ENCODE measurements at places on chromosomes 1 and 21. TPM values are rescaled to one million over a fixed set of nuclear protein-coding genes. Genes with fewer than 3 reads are reported as not detected.

PALMD gene
- 3.6 TPM for polyA plus RNA-seq

GRCh38 chr1:163169553-163169952 is 33.2 kb downstream of the RGS5 start:
- DNase-seq = no peak

DNA sequence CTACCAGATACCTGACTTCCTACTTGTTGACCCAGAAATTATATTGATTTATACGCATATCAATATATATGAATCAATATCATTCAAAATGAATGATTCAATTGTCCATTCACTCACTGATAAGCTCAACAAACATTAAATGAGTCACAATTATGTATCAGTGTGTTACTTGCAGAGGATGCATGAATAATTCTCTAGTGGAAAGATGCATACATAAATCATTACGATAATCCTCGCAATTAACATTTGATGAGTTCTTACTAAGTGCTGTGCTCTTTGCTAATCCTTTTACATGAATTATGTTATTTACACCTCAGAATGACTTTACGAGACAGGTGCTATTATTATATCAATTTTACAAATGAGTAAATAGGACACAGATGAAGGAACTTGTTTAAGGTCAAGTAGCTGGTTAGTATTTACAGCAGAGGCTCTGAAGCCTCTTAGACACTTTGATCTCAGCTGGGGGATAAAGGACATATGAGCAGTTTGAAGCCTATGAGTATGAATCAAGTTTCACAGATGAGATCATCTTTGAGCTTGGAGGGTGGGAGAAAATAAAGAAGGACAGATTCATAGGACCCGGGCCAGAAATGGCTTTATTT is 112.8 kb upstream of the ADAMTS5 start:
- DNase-seq = no peak

- DNase-seq = no peak
These were observed 87.6 kb downstream of the DRAM2 start for GRCh38 chr1:111052246-111052645.

GRCh38 chr1:38815903-38816627 is 43.5 kb downstream of the RRAGC start:
- peak; percentile 74 for DNase-seq

ADGRB2 gene
- 9.7 TPM for polyA plus RNA-seq

RIPK4 gene
- polyA plus RNA-seq = 16.8 TPM

SCAMP3 gene
- polyA plus RNA-seq = 61.8 TPM

GRCh38 chr1:79079770-79080169 is 73.2 kb upstream of the ADGRL4 start:
- peak; percentile 50 for DNase-seq

DNA sequence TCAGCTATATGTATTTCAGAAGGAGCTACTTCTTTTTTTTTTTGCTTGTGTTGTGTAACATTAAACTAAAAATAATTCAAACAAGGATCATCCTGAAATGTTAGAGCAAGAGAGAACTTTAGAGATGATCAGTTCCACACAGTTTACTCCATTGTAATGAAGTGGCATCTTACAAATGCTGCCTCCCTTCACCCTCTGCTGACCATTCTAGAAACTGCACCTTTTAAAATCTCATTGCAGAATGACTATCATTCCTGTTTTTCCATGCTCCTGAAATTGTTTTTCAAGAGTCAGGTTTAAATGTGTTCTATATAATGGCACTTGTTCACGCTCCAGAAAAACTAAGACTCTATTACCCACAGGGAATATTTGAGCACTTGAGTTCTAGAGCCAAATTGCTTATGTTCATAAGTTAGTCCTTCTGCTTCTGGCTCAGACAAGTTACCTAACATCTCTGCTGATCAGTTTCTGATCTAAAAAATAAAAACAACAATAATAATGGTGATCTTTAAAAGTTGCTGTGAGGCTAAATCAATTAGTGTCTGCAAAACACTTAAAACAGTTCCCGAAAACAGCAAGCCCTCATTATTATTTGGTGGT is 21.5 kb upstream of the SLC44A5 start:
- DNase-seq = no peak

- DNase-seq = no peak
These were observed 102.2 kb downstream of the CASZ1 start for GRCh38 chr1:10694274-10694632.

GRCh38 chr1:18240906-18241305 is 133.3 kb downstream of the IGSF21 start:
- no peak for DNase-seq

ANGPTL1 gene
- polyA plus RNA-seq = 5.0 TPM

DNA sequence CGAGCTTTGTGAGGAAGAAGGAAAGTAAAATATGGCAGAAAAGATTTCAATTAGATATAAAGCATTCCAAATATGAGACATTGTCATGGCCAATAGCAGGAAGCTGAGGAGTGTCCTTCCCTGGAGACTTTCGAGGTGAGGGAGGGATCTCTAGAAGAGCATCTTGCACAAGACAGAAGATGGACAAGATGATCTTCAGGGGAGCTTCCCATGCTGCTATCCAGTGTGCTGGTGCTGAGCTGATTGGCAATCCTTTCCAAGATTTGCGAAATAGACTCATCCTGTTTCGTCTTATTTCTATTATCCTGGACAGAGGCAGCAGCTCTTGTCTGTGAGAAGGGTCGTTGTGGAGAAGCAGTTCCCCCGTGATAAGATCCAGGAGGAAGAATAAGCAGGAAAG is 342.0 kb upstream of the CAMK1G start:
- no peak for DNase-seq

All from renal cortex interstitium (tissue), 15 donors.